EL (cell line): ENCODE measurements at places on chromosomes 3 and 15.

GRCh38 chr3:50583897-50584296 is 14.6 kb downstream of the HEMK1 start:
- no peak for DNase-seq

- no peak for DNase-seq
Measured at GRCh38 chr3:106552351-106553043, 683.7 kb upstream of the CBLB start.

DNA sequence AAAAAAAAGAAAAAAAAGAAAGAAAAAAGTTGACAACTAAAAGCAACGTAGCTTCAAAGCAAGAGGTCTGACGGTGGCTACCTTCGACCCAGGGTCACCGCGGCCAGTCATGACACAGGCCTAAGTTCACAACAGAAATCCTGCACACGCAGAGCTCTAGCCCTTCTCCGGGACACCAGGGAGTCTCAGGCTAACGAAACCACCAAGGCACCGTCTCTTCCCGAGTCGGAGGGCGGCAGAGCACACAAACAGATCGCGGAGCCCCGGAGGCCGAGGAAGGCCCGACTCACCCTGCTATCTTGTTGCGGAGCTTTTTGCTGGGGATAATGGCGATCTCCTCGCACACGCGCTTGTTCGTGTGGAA is 584 bp downstream of the RPS17 start:
- DNase-seq: no peak

DNA sequence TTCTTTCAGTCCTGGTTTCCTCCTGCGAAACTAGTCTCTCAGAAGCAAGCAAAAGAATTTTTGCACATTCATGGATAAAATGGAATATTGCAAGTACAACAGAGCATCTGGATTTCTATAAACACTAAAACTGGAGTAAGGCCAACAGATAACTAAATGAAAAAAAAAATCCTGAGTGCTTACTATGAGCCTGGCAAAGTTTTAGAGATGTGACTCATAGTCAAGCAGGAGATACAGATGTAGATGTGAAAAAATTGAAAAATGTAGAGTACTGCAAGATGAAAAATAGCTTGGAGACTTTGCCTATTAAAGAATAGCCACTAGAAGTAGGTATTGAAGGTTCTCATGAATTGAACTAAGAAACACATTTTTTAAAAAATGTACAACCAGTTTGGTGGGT is 397.4 kb downstream of the OTOL1 start:
- DNase-seq: peak; percentile 74

DNA sequence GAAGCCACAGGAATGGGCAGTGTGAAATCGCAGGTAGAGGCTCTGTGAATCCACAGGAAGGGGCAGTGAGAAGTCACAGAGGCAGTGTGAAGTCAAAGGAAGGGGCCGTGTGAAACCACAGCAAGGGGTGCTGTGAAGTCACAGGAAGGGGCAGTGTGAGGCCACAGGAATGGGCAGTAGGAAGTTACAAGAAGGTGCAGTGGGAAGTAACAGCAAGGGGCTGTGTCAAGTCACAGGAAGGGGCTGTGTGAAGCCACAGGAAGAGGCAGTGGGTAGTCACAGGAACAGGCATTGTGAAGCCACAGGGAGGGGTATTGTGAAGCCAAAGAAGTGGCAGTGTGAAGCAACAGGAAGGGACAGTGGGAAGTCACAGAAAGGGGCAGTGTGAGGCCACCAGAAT is 34.1 kb downstream of the GASK1A start:
- no peak for DNase-seq
